LHCN-M2 (cell line): ENCODE measurements at places on chromosomes 6 and 20. TPM values are rescaled to one million over a fixed set of nuclear protein-coding genes. Genes with fewer than 3 reads are reported as not detected.
A peak's percentile ranks its signal among the peaks of the same experiment; 100 is the strongest.

DNA sequence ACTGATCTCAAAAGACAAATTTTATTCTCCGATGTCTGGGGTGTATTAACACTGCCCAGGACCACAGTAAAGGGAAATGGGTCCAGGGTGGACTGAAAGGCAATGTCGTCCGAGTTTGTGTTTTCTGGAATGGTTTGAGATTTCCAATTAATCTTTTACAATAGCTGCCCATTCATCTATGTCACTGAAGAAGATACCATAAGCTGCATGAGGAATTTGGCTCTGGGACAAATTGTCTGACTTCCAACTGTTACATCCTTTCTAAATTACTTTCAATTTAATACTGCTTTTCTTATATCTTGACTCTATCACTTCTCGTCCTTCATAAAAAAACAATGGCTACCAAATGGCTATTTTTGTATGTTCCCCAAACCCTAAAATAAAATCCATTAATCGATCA, 130.7 kb upstream of the KCNK16 start:
- no peak for DNase-seq

DNA sequence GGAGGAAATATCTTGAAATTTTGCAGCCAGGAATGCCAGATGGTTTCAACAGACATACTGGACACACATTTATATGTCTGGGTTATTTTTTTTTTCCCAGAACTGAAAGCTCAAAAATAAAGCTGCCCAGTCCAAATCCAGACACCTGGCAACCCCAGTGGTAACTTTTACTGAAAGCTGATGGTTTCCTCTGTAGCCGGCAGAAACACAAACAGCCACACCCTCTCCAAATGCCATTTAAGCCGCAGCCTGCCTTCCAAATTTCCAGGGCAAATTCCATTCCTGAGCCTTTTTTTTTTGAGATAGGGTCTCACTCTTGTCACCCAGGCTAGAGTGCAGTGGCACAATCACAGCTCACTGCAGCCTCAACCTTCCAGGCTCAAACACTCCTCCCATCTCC, 6.5 kb upstream of the PREX1 start:
- no peak for DNase-seq

GRCh38 chr6:143955971-143956370, 52.1 kb downstream of the PLAGL1 start:
- DNase-seq = no peak

- DNase-seq = peak; percentile 55
These were observed 224.5 kb upstream of the AGPAT4 start for GRCh38 chr6:161498359-161498758.

DNA sequence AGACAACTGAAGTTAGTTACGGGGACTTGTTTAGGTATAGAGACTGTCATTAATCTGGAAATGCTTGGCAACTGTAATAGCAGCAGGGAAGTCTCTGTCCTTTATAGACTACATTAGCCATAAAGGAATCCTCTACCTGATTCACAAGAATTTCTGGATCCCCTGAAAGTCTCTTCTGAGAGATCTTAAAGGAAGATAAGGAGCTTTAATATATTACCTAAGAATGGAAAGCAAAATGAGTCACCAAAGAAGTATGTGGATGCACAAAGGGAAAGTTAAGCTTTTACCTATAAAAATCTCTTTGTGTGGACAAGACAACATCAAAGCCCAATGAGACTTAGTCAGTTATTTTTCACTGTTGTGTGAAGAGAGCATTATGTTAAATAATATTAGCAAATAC, 92.2 kb upstream of the RSPO3 start:
- DNase-seq = peak; percentile 6

DNA sequence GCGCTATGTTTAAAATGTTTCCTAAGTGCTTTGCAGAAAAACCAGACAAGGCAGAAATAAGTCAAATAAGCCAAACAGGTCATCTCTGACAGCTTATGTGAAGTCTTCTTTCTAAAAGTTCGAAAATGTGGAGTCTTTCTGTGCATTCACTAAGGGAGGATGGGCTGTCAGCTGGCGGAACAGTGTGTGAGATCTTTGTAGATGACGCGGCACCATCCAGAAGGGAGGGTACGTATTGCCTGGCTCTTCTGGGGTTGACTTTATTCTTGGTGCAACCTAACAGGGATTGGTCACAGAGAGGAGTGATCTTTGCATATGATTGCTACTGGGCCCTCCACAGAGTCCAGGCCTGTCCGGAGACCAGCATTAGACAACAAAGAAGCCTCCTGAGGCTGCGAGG, 114.5 kb upstream of the EDN1 start:
- no peak for DNase-seq

DNA sequence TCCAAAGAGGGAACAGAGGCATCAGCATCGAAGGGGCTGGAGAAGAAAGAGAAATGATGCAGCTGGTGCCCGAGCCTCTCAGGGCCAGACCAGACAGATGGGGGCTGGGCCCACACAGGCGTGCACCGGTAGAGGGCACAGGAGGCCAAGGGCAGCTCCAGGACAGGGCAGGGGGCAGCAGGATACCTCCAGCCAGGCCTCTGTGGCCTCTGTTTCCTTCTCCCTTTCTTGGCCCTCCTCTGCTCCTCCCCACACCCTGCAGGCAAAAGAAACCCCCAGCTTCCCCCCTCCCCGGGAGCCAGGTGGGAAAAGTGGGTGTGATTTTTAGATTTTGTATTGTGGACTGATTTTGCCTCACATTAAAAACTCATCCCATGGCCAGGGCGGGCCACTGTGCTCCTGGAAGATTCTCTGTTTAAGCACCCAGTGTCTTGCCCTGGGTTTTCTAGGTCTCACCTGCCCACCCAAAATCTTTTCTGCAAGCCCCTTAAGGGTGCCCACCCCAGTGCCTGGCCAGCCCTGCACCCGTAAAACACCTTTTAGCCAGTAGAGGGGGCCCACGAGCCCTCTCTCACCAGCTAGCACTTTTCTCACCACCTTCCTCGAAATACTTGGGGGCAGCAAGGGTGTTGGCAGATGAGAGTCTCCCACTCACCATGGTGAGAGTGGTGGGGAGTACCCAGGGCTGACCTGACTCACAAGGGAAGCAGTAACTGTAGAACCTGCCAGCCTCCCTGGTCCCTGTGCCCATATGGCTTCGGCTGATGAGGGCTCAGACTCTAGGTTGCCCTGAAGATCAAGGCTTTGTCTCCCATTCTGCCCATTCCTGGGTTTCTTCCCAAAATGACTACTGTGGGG, 35.7 kb upstream of the ID1 start:
- DNase-seq = peak; percentile 81

- no peak for DNase-seq
These were observed 266.7 kb downstream of the CDH26 start for GRCh38 chr20:60224914-60225313.

- DNase-seq = no peak
These were observed 223.2 kb upstream of the TSHZ2 start for GRCh38 chr20:52748990-52749389.

DNA sequence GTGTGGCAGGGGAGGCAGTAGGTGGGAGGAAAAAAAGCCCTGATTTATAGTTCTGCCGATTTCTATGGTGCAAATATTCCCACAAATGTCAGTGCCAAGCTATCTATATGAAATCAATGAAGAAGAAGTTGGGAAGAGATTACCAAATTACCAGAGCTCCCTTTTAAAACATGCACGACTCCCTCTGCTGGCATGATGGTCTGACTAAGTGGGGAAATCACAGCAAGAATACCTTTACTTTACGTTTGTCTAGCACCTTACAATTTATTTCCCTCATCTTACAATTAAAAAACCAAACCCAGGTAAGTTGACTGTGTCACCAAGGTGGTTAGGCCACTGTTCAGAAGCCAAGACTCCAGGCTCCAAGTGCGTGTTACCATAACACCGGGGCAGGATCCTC, 55.6 kb downstream of the AGPAT4 start:
- DNase-seq = no peak

DNA sequence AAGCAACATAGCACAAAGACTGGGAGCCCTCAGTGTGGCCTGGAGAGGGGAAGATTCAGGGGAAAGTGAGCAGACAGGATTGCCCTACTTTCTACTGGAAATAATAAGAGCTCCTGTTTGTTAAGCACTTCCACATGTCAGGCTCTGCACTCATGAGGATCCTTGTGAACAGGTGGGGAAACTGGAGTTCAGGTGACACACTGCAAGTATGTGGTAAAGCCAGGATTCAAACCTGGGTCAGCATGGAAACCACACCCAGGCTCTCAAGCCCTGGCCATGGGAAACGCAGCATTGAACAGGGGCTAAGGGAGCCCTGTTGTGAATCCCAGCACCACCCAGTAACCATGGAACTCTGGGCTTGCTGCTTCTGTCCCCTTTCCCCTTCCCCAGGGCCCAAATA, 42.8 kb upstream of the ID1 start:
- no peak for DNase-seq

DNA sequence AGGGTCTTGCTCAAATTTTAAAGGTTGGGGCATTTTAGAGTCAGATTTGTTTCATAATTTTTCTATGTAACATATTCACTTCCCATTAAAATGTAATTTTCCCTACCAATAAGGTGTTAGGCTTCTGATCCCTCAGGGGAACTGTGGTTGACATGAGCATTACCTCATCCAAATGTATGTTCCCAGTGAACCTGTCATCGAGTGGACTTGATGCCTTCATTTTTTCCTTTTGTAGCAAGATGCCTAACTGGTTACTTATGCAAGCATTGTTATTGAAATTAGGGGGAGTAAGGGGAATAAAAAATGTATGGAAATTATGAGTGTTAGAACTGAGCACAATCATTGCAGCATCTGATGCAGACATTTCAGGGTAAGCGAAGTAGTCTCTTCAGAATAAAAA, 360.5 kb downstream of the BCKDHB start:
- no peak for DNase-seq

- peak; percentile 76 for DNase-seq
These were observed 4.1 kb upstream of the ZNF512B start for GRCh38 chr20:63973636-63974401.

DNA sequence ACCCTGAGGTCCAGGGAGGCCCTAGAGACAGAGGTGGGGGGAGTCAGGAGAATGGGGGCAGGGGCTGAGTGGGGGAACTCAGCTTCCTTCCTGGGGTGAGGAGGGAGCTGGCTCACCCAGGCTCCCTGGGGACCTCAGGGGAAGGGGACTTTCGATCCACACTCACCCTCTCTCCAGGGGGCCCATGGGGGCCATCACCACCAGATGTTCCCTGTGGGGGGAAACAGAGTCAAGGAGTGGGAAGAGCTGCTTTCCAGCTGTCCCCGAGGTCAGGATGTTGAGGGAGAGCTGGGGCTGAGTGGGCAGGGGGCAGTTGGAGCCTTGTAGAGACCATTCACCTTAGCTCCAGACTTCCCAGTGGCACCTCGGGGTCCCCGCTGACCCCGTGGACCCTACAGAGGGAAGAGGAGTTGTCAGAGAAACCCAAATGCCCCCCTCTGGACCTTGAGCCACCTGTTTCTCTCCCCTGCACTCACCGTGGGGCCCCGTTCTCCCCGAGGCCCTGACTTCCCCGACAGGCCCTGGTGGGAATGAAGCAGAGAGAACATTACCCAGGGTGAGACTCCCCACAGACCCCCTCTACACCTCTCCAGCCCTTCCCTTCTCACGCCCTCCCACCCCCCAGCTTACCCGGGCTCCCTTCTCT, 18.6 kb downstream of the COL11A2 start:
- no peak for DNase-seq

GRCh38 chr20:23551786-23552185, 16.5 kb downstream of the CST9L start:
- no peak for DNase-seq

Gene CALHM6
- 2.7 and 3.9 TPM in 2 replicates for total RNA-seq

Gene NELFE
- 129 TPM in 2 replicates for total RNA-seq

Gene MACROD2
- 0.45 and 1.1 TPM in 2 replicates for total RNA-seq

Gene LPA
- total RNA-seq = not detected in 2 replicates

Gene CPNE5
- not detected in 2 replicates for total RNA-seq

Gene SEL1L2
- total RNA-seq = not detected in 2 replicates

Gene FUCA2
- total RNA-seq = 94.8 and 95.8 TPM in 2 replicates

Gene HLA-DQB1
- total RNA-seq = not detected in 2 replicates

Gene PNLDC1
- total RNA-seq = not detected in 2 replicates

Gene OXT
- total RNA-seq = not detected in 2 replicates
